Activated naive CD4-positive, alpha-beta T cell treated with anti-CD3 and anti-CD28 coated beads, Interleukin-2, amount 50 U/mL, for 16 hours (primary cell): ENCODE measurements at places on chromosomes 6 and 20.
A peak's percentile ranks its signal among the peaks of the same experiment; 100 is the strongest.

DNA sequence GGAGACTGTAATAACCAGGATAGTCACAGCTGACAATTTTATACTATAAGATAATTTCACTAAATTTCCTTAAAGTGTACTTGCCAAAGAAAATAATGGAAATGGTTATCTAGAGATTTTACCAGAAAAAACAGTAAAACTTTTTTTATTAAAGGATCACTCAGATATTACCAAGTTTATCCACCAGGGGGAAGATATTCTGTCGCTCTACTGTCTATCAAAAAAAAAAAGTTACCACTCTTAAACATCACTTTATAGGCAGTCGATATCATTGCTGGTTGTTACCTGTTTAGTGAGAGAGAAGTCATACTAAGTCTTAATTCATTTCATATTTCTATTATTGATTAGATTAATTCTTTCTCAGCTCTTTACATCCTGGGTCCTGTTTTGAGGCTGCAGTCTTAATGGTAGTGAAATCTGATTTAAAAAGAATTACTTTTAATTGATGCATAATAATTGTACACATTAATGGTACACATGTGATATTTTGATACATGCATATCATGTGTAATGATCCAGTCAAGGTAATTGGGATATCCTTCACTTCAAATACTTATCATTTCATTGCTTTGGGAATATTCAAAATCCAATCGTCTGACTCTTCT, 18.9 kb downstream of the L3MBTL3 start:
- DNase-seq, result no peak

- DNase-seq, result peak; percentile 39
Measured at GRCh38 chr20:38043512-38044300, 10.2 kb downstream of the RPRD1B start.

GRCh38 chr6:44531442-44532015, 144.0 kb downstream of the CDC5L start:
- no peak for DNase-seq

DNA sequence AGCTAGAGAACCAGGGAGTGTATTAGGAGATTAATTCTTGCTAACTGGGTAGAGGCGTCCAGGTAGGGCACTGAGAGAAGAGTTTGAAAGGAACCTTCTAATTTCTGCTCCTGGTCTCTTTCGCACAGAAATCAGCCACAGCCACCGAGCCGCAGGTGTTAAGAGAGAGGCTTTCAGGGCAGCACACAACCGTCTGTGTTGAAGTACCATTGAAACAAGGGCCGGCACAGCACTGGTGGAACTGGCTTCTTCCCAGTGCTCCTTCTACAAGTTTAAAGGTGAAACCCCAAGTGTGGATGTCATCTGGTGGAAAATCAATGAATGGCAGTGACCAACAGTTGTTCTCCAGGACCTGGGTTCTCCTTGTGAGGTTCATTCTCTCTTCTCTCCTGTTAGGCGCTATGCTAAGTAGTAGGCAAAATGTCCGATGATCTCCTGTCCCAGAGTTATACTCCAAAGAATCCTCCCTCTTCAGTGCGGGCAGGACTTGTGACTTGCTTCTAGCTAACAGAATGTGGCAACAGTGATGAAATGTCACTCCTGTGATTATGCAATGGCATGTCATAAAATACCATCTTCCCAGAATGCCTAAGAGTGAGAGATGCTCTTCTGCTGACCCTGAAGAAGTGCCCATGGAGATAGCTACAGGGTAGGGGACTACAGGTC, 15.0 kb upstream of the RIN2 start:
- no peak for DNase-seq

DNA sequence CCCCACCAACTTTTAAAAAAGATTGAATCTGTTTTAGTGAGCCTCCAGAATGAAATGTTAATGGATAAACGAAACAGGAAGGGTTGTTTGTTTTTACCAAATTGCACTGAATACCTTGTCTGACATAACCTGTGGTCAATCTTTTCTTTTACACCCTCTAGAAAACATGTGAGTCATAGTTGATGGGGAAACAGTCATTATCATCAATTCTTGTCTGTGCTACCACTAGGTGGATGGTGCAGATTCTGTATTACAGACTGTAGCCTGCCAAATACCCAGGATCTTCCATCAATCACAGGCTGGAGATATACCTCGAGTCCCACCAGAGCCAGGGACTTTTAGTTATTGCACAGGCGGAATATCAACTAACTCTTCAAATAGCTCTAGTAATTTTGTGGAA, 29.5 kb upstream of the PKIB start:
- DNase-seq, result no peak

DNA sequence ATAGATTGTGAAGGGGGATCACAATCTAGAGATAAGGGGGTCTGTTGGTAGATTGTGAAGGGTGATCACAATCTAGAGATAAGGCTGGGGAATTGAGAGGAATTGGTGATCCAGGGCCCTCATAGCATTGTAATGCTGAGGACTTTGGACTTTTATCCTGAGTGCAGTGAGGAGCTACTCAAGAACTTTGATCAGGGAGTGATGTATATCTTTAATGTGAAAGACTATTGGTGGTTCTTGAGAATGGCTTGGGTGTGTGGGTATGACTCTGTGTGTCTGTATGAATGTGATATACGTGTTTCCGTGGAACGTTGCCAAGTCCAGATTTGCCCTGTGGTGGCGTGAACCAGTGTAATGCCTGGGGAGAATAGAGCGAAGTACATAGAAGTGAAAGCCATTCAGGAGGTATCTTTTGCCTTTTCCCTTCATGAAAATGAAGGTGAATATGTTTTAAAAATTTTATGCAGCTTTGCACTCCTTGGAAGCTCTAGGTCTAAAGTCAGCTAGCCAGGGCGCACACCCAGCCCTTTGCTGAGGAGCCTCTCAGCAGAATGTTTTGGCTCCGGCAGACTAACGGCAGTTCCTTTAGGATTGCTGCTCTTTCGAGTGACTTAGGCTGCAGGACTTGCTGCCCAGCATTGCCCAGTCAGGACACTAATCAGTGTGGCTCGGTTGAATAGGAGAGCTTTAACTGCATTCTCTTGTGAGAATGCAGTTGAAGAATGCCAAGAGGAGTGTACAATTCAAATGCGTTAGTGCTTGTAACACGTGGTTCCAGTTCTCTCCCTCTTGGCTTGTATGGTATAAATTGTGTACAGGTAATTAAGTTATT, 3.5 kb downstream of the ZFAND3 start:
- peak; percentile 45 for DNase-seq

GRCh38 chr6:169812257-169812644, 60.8 kb downstream of the ERMARD start:
- DNase-seq, result no peak

DNA sequence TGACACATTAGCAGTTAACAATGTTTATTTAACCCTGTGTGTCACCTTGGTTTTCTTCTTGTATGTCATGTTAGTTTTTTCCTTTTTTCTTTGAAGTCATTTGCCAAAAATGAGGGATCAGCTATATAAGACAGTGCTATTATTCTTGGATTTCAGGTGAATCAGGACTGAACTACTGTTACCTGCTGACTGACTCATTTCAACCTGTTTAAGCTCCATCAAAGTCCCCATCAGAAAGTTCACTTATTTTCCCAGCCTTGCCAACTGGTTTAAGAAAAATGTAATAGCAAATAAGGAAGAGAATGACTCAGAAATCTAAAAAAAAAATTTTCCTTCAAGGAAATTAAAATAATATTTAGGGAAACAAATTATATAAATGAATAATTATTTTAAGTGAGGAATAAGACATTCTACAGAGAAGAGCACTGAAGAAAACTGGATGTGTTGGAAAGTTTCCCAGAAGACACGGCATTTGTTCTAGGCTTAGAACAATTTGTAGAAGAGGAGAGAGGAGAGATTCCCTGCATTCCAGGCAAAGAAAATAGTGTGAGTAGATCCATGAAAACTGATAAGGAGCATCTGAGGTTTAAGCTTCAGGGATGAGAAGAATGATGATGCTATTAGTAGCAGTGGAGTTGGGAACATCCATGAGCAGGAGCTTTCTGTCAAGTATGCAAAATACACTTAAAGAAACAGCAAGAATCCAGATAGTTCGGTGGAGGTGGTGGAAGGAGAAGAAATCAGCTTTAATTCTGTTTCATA, 84.9 kb upstream of the SIM1 start:
- no peak for DNase-seq

- peak; percentile 29 for DNase-seq
Measured at GRCh38 chr6:90388395-90388794, 91.8 kb upstream of the BACH2 start.

DNA sequence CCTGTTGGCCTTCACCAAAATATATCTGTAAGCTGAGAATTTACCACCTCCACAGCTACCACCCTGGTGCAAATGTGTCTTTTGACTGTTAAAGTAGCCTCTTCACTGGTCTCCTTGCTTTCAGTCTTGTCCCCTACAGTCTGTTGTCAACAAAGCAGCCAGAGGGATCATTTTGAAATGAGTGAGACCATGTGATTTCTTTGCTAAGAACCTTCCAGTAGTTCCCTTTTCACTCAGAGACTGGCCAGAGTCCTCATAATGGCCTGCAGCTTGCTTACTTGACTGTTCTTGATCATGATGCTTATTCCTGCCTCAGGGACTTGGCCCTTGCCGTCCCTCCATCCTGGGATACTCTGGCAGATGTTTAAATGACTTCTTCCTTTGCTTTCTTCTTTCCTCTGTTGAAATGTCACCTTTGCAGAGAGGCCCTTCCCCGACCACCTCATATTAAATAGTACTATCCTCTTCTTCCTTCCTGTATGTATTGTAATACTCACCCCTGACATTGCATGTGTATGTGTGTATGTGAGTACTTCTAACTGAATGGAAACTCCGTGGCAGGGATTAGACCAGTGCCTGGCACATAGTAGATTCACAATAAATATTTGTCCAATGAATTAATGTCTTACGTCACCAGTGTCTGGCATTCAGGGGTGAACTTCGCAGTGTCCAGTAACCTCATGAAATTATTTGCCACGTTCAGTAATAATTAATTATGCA, 5.0 kb downstream of the MANBAL start:
- no peak for DNase-seq

- DNase-seq, result no peak
Measured at GRCh38 chr6:159456349-159456748, 236.7 kb downstream of the SOD2 start.

GRCh38 chr20:52309181-52309580, 117.6 kb upstream of the ZFP64 start:
- no peak for DNase-seq

DNA sequence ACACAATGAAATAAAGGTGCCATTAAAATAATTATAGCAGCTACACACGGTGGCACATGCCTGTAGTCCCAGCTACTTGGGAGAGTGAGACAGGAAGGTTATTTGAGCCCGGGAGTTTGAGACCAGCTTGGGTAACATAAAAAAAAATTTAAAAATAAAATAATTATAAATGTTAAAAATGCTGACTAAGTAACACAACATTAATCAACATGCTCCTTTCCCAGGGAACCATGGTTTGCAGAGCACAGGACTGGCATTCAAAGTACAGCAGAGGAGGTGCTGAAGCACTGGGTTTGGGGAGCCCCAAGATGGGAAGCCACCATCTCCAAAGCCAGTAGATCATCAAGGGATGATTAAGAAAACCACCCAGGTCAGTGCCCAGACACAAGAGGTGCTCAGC, 51.9 kb downstream of the NFATC2 start:
- DNase-seq, result no peak

DNA sequence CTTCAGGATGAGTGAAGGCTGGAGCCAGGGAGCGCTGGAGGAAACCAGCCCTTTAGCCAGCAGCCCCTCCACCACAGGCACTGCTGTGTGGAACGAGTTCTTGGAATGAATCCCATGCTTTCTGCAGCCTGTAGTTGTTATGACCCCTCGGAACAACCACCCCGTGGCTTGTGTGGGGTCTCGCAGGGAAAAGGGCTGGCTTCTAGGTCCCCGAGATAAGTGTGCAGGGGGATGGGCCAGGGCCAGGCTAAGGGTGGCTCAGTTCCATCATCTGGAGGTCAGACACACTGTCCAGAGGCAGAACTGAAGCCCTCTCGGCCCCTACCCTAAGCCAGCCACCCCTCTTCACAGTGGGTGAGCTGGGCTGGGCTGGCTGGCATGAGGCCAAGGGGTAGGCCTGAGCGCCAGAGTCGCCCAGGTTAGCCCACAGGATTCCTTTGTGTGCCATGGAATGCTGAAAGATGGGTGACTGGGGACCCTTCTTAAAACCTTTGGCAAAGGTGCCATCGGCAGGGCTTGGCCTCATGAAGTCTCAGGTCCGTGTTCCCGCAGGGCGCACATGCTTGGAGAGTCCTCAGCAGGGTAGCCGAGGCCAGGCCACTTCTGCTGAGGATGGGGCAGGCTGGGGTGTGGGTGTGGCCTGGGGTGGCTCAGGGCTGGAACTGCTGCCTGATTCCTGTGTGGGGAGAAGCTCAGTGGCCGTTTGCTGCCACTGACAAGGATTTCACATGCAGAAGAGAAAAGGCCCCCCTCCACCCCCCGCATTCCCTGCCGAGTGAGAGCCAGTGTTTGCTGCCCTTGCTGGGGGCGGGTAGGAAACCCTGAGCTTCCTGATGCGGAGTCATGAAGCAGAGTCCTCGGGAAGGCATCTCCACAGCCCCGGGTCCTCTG, 24.6 kb downstream of the SPATA2 start:
- no peak for DNase-seq

DNA sequence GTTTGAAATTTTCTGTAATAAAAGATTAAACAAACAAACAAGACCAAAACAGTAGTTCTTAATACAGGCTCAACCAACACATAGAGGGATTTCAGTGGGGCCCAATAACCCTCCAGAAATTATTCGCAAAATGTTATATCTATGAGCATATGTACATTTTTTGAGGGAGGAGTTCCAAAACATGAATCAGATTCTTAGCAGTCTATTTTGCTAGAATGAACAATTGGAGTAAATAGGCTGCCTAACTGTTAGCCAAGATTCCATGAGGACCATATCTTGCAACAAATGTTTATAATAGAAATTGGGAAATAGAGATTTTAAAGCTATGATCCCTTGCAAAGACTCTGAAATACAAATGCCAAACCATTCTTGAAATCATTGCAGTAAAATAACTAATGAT, 186.3 kb downstream of the AKAP7 start:
- DNase-seq, result no peak

GRCh38 chr6:148934961-148935360, 188.1 kb downstream of the UST start:
- DNase-seq, result no peak

DNA sequence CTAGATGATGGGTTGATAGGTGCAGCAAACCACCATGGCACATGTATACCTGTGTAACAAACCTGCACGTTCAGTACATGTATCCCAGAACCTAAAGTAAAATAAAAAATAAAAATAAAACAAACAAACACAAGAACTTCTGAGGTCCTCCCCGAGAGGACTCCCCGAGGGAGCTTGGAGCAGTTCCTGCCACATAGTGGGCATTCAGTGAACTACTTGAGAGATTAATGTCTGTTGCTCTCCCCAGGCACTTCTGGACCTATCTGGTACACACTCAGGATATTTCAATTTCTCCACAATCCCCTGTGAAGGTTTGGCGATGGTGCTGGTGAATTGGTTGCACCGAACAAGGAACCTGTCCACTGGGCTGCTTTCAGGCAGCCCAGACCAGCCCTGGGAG, 311.2 kb downstream of the ESR1 start:
- no peak for DNase-seq

DNA sequence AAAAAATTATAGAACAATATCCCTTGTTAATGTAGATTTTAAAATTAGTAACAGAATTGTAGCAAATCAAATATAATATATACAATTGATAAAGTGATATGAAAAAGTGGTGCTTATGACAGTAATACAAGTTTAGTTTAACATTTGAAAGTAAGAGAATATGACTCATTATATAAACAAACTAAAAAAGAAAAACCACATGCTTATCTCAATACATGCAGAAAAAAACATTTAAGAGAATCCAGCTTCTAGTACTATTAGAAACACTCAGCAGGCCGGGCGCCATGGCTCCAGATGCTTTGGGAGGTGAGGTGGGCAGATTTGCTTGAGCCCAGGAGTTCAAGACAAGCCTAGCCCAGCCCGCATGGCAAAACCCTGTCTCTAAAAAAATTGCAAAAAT, 60.7 kb upstream of the LAMA2 start:
- DNase-seq, result no peak
